ENCODE measurements at places on chromosomes 1 and 21. TPM values are rescaled to one million over a fixed set of nuclear protein-coding genes. Genes with fewer than 3 reads are reported as not detected.

DNA sequence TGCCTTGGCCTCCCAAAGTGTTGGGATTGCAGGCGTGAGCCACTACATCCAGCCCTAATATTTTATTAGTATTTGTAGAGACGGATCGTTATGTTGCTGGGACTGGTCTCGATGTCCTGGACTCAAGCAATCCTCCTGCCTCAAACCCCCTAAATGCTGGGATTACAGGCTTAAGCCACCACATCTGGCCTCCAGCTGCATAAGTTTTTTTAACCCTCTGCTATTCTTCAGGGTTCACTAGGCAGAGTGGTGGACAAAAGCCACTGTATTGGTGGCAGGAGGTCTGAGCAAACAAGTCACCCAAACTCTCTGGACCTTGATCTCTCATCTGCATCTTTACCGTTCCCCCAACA lies 10.1 kb upstream of the CLIC4 start:
- peak overlapping the region; percentile 63 for H3K27ac ChIP-seq
- no peak for DNase-seq
- H3K36me3 ChIP-seq: no peaks in the 10 kb centered on the region
- no peaks in the 10 kb centered on the region for H3K27me3 ChIP-seq
- no peaks in the 10 kb centered on the region for H3K4me1 ChIP-seq

DNA sequence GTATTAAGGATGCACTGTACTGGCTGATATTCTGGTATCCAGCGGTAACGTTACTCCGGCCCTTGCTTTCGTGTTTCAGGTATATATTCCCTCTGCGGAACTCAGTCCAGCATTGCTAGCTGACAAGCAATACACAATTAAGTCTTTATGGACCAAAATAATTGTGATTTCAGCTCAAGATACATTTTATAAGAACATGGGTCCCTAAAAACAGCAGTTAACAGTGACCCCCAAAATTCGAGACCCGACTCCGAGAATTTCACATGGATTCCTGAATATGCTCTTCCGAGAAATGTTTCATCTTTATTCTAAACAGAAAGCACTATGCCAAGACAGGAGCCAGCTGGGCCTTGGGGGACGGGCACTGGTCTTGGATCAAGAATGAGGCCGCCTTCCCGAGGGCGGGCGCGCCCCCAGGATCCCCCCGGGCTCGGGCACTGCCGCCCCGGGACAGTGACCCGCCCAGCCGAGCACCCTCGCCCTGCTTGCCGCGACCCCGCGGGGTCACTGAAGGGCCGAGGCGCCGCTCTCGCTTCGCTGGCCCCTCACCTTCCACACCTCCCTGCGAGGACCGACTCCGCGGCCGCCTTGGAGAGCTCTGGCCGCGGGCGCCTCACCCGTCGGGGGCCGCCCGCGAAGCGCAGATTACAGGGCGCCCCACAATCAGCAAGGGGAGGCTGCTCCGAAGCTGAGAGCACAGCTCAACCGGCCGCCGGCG lies 610 bp downstream of the SCYL3 start:
- peak overlapping the region; percentile 75 for H3K4me3 ChIP-seq
- H3K27me3 ChIP-seq: no peaks in the 10 kb centered on the region
- peak overlapping the region; percentile 98 for H3K27ac ChIP-seq
- no peaks in the 10 kb centered on the region for H3K36me3 ChIP-seq
- H3K4me1 ChIP-seq: no peaks in the 10 kb centered on the region
- peak; percentile 38 for DNase-seq

- no peak for DNase-seq
- no peaks in the 10 kb centered on the region for H3K36me3 ChIP-seq
- H3K27me3 ChIP-seq: no peaks in the 10 kb centered on the region
- H3K4me1 ChIP-seq: no peaks in the 10 kb centered on the region
- no peak overlapping the region for H3K4me3 ChIP-seq
Observed at GRCh38 chr1:206415942-206416341, 54.3 kb upstream of the IKBKE start.

- H3K4me1 ChIP-seq: no peaks in the 10 kb centered on the region
- no peak overlapping the region for H3K4me3 ChIP-seq
- no peak for DNase-seq
- H3K36me3 ChIP-seq: no peaks in the 10 kb centered on the region
- H3K27ac ChIP-seq: no peak overlapping the region
Observed at GRCh38 chr1:89580036-89580435, 52.9 kb upstream of the LRRC8C start.

DNA sequence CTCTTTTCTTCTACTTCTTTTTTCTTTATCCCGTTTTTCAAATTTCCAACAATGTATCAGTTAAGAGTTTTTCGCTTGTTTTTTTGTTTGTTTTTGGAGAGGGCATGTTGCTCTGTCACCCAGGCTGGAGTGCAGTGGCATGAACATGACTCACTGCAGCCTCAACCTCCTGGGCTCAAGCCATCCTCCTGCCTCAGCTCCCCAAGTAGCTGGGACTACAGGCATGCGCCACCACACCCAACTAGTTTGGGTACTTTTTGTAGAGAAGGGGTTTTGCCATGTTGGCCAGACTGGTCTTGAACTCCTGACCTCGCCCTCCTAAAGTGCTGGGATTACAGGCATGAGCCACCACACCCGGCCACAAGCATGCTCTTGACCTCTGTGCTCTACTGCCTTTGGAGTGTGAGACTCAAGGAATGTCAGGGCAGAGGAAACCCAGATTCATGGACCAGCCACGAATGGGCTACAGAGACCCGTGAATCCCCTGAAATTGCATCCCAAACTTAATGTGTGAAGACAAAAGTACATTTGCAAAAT lies 65.1 kb upstream of the HSD17B7 start:
- H3K4me3 ChIP-seq: no peak overlapping the region
- no peak for DNase-seq
- H3K4me1 ChIP-seq: peaks cover 6% of the 10 kb centered on the region
- no peaks in the 10 kb centered on the region for H3K36me3 ChIP-seq
- no peaks in the 10 kb centered on the region for H3K27me3 ChIP-seq
- H3K27ac ChIP-seq: no peak overlapping the region

GRCh38 chr1:161838885-161839284 lies 72.8 kb downstream of the ATF6 start:
- DNase-seq: no peak
- H3K4me3 ChIP-seq: no peak overlapping the region
- H3K4me1 ChIP-seq: no peaks in the 10 kb centered on the region
- H3K36me3 ChIP-seq: no peaks in the 10 kb centered on the region
- no peaks in the 10 kb centered on the region for H3K27me3 ChIP-seq
- H3K27ac ChIP-seq: no peak overlapping the region

DNA sequence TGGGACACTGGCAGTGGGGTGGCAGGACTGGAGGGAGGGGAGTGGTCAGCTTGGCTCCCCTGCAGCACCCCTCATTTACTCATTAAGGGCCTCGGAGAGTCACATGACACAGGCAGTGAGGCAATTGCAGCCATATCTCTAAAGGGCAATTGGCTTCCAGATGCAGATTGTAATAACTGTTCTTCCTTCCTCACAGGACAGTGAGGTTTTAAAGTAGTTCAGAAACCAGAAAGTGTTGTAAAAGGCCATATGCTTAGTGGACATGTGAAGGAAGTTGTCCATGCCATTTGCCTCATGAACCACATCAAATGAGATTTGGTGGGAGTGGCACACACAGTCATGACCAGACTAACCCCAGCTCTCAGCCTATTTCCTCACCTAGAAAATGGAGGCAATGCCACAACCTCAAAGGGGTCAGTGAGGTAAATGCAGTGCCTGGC lies 11.1 kb downstream of the MTX1 start:
- no peaks in the 10 kb centered on the region for H3K27me3 ChIP-seq
- no peaks in the 10 kb centered on the region for H3K36me3 ChIP-seq
- H3K27ac ChIP-seq: peak overlapping the region; percentile 24
- peak overlapping the region; percentile 19 for H3K4me3 ChIP-seq
- H3K4me1 ChIP-seq: no peaks in the 10 kb centered on the region

GRCh38 chr1:198680174-198680875 lies 41.5 kb downstream of the PTPRC start:
- no peak for DNase-seq
- H3K4me3 ChIP-seq: no peak overlapping the region
- no peaks in the 10 kb centered on the region for H3K36me3 ChIP-seq
- no peak overlapping the region for H3K27ac ChIP-seq
- H3K4me1 ChIP-seq: no peaks in the 10 kb centered on the region

- no peaks in the 10 kb centered on the region for H3K27me3 ChIP-seq
- no peak for DNase-seq
- no peaks in the 10 kb centered on the region for H3K36me3 ChIP-seq
- no peaks in the 10 kb centered on the region for H3K4me1 ChIP-seq
- H3K4me3 ChIP-seq: no peak overlapping the region
Observed at GRCh38 chr1:111907321-111907720, 82.1 kb downstream of the KCND3 start.

DNA sequence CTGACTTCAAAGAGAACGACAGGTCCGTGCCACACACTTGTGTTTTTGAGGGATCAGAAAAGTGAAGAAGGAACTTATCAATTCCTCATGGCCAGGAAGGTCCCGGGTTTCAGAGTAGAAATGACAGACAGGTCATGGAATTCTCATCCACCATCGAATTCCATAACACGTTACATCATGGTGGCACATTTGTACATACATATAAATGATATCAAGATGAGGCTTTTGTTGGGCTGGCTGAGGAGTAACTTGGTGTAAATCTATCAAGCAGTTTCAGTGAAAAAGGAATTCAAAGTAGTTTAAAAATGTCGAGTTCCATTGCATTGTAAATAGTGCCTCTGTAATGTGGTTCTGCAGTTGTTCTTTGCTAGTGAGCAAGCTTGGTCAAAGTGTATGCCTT lies 22.9 kb upstream of the GNPAT start:
- H3K36me3 ChIP-seq: no peaks in the 10 kb centered on the region
- H3K27ac ChIP-seq: no peak overlapping the region
- no peak for DNase-seq
- H3K4me1 ChIP-seq: no peaks in the 10 kb centered on the region
- H3K4me3 ChIP-seq: no peak overlapping the region

DNA sequence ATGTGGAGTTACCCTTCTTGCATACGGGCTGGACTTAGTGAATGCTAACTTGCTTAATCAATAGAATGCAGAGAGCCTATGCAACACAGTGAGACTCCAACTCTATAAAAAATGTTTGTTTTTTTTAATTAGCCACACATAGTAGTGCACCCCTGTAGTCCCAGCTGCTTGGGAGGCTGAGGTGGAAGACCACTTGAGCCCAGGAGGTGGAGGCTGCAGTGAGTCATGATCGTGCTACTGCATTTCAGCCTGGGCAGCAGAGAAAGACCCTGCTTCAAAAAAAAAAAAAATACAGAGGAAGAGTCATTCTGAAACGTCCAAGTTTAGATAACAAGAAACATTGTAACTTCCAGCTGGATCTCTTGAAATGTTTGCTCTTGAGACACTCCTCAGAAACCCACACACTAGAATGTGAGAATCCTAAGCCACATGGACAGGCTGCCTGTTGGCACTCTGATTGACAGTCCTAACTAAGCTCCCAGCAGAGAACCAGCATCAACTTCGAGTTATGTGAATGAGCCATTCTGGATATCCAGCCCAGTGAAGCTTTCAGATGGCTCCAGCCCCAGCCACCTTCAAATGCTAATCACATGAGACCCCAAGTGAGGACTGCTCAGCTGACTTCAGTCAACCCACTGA lies 20.0 kb upstream of the CAP1 start:
- H3K27ac ChIP-seq: no peak overlapping the region
- no peak for DNase-seq
- no peaks in the 10 kb centered on the region for H3K36me3 ChIP-seq
- H3K27me3 ChIP-seq: no peaks in the 10 kb centered on the region
- H3K4me1 ChIP-seq: no peaks in the 10 kb centered on the region

The CASZ1 gene
- total RNA-seq: 0.59 TPM

The GBP6 gene
- not detected for total RNA-seq

The OLFML3 gene
- 145 TPM for total RNA-seq

The BCL2L15 gene
- total RNA-seq: not detected
